T47D (cell line): ENCODE measurements at places on chromosomes 6 and 20.

GRCh38 chr6:106005013-106005412 is 81.1 kb upstream of the PRDM1 start:
- DNase-seq, result no peak

- DNase-seq, result no peak
These were observed 181.2 kb upstream of the TNFAIP3 start for GRCh38 chr6:137685798-137686375.

- no peak for DNase-seq
These were observed 22.9 kb downstream of the CNKSR3 start for GRCh38 chr6:154487367-154488247.

GRCh38 chr6:36056178-36056577 is 28.6 kb downstream of the MAPK14 start:
- no peak for DNase-seq

- DNase-seq, result peak; percentile 85
These were observed 21.9 kb upstream of the CHMP4B start for GRCh38 chr20:33789109-33789857.

DNA sequence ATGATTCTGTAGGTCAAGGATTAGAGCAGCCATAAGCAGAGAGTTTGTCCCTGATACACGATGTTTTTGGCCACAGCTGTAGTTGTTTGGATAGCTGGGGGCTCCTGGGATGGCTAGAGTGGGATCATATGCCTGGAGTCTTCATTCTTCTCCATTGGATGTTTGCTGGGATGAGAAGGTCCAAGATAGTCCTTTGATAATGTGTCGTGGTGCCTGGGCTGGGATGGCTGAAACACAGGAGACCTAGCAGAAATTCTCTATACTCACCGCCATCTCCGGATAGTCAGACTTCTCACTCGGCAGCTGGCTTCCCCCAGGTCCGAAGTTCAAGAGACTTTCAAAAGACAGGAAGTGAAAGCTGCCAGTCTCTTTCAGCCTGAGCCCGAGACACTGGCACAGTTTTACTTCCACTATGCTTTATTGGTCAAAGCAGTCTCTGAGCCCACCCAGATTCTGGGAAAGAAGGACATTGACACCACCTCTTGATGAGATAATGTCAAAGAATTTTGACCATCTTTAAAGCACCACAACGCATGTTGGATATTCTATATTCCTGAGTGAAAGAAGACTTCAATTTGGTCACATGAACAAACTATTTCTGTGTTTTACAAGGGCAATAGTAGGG is 16.0 kb downstream of the MARCKS start:
- no peak for DNase-seq

- DNase-seq, result no peak
These were observed 22.0 kb upstream of the TXNDC5 start for GRCh38 chr6:7932625-7933024.

- DNase-seq, result peak; percentile 81
These were observed 32.0 kb downstream of the KIF16B start for GRCh38 chr20:16541226-16541625.

GRCh38 chr6:715709-716491 is 23.0 kb upstream of the EXOC2 start:
- no peak for DNase-seq

DNA sequence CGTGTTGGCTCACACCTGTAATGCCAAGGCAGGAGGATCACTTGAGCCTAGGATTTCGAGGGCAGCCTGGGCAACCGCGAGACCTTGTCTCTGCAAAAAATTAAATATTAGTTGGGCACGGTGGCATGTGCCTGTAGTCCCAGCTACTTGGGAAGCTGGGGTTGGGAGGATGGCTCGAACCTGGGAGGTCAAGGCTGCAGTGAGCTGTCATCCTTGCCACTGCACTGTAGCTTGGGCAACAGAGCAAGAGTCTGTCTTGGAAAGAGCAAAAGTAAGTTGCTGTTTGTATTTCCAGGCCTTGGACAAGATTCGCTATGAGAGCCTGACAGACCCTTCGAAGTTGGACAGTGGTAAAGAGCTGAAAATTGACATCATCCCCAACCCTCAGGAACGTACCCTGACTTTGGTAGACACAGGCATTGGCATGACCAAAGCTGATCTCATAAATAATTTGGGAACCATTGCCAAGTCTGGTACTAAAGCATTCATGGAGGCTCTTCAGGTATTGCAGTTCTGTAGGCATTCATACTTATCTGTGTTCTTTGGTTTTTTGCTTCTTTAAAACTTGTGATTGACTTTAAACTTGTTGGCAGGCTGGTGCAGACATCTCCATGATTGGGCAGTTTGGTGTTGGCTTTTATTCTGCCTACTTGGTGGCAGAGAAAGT is 2.3 kb downstream of the HSP90AB1 start:
- no peak for DNase-seq

GRCh38 chr6:118680452-118681095 is 29.2 kb upstream of the CEP85L start:
- no peak for DNase-seq

GRCh38 chr6:36596356-36596755 is 2.2 kb downstream of the SRSF3 start:
- no peak for DNase-seq
